Astrocyte of the spinal cord (primary cell): ENCODE measurements at places on chromosomes 12 and 14.

DNA sequence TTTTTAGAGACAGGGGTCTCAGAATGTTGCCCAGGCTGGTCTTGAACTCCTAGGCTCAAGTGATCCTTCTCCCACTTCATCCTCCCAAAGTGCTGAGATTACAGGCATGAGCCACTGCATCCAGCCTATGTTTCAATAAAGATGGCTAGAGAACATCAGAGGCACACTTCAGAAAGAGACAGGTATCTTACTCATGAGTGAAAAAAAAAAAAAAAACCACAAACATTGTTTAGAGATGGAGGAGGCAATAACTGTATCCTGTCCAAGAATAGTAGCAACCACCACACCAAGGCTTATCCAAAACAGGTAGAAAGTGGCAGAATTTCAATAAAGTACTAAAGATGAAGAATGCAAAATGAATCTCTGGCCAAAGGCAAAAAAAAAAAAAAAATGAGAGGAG, 30.3 kb downstream of the EEA1 start:
- no peak for DNase-seq

- DNase-seq: peak; percentile 93
Measured at GRCh38 chr12:113245695-113246477, 24.6 kb downstream of the TPCN1 start.

DNA sequence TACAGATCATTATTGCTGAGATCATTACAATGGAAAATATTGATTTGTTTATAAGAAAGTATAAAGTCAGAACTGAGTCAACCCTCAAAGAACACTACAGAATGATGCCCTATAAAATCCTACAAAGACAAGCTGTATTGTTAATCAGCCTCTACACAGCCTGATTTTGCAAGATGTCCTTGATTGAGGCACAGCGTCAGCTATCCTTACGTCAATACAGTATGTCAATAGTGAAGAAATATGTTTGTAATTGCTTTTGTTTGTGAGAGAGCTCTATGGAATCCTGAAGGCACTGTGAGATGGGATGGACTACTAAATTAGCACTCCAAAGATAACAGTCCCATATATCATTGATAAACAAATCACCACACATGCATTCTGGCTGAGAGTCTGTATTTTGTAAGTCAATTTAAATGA, 70.7 kb downstream of the RASSF9 start:
- no peak for DNase-seq

DNA sequence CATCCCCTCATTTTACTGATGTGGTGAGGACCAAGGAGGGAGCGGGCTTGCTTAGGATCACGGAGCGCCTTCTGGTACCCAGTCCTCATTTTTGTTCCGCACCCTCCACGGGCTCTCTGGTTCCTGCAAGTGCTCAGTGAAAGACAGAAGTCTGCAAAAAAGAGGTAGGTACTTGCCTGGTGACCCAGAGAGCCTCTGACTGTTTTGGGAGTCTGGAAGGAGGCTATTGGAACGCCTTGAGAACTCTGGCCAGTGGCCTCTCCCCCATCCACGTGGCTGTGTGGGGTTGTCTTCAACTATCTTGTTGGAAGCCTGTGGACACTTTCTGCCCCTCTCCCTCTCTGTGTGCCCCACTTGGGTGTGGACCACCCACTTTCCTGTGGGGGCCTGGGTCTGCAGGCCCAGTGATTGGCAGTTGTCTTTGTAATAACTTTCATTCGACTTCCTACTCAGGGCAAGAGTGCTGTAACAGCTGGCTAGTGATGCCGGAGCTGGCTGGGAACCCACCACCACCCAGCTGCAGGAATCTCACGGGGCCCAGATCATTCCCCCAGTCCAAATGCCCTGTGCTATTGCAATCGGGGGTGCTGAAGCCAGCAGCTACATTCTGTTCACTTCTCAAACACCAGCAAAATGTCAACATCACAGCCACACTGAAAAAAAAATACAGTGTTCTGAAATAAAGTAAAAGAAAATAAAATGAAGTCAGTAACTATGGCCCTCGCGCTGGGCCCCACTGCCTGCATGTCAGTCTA, 122.8 kb downstream of the PRMT8 start:
- no peak for DNase-seq

DNA sequence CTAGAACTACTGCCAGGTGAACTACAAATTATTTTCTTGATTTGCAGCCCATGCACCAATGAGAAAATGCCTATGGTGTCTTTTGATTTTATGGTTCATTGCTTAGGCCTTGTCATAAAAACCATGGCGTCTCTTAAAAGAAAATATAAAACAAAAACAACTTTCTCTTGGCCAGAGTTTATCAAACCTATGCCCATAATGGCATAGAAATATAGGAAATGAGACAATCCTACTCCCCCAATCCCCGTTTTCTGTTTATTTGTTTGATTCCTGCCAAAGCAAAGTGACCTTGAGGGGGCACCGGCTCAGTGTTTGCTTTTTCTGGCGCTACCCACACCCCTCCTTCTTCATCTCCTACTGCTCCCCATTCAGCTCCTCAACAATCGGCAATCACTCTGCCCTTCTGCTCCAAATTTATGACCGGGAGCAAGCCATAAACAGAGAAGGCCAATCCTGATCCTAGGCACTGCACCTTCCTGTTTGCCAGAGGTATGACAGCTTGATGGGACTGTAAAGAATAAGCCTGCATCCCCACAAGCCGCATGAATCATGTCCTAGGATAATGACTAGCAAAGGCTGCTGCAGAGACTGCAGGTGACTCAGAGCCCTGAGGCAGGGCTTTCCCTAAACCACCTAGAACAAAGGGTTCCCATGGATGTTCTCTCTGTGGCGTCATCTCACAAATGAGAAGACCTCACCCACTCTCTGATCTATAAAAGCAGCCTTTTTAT, 874.9 kb downstream of the NRXN3 start:
- DNase-seq: peak; percentile 95

GRCh38 chr12:98948343-98948949, 303.4 kb downstream of the APAF1 start:
- no peak for DNase-seq

- peak; percentile 82 for DNase-seq
Measured at GRCh38 chr12:25840678-25841465, 117.6 kb upstream of the RASSF8 start.

DNA sequence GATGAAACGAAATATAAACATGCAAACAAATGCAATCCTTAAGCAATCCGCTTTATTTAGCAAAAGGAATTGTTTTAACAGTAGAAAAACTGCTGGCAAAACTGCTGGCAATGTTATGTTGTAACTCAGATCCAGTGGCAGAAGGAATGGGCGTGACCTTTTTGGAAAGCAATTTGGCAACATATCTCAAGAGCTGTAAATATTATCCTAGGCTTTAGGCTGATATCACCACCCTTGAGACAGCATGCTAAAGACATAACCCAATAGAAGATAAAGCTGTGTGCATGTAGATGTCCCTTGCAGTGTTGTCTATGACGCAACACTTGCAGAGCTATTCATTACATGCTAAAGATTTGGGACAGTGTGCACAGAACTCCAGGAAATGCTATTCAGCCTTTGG, 138.5 kb downstream of the DICER1 start:
- no peak for DNase-seq

DNA sequence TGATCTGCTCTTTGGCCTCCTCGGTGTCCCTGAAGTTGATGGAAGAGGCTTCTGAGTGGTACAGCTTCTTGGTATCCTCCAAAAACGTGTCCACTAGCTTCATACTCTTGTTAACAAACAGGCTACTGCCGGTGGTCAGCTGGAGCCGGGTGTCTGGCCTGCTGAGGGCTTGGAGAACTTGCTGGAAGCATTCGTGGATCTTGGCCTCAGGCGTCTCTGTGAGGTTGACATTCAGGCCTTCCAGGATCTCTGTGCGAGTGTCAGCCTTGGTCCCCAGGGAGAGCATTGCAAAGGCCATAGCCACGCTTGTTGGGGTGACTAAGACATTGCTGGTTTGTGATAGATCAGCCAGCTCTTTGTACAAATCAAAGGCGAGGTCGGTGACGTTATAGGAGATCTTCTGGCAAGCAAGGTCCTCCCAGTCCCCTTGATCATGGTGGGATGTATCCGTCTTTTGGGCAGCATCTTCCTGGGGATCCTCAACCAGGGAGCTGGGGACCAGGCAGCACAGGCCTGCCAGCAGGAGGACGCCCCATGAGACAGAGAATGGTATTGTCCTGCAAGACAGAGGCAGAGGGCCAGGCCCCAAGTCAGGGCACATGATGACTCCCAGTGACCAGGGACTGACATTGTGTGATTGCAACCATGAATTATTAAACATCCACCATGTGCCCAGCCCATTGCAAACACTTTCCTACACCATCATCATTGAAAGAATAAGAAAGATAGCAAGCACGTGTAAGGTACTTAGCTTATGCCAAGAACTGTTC, 22.1 kb downstream of the SERPINA1 start:
- no peak for DNase-seq

DNA sequence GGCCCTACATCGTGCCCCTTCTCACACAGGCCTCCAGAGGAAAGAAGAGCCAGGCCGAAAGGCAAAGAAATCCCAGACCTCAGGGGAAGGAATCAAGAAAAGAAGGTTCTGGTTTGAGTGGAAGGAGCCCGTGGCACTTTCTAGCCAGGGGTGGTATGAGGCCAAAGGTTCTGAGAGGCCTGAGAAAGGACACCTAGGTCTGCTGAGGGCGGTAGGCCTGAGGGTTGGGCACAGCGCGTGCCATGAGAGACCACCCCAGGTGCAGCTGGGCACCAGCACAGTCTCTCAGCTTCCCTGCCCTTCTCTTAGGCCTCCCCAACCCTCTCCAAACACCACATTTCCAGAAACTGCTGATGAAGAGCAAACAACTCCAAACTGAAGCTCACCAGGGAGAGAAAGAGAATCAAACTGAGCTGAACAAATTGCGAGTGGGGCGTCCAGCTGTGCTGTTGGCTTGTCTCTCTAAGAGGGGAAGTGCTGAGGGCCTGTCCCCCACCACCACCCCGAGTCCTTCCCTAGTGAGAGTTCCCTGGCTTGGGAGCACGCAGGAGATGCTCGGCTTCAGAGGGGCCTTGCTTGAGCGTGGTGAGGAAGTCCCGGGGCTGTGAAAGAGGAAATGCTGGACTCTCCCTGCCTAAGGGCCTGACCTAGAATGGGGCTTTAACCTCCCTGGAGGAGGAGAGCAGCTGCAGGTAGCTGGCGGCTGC, 184.8 kb downstream of the ZFP36L1 start:
- DNase-seq: no peak

- no peak for DNase-seq
Measured at GRCh38 chr14:58301416-58301815, 3.1 kb downstream of the ARID4A start.

GRCh38 chr12:23834076-23834475, 115.4 kb downstream of the SOX5 start:
- peak; percentile 1 for DNase-seq

DNA sequence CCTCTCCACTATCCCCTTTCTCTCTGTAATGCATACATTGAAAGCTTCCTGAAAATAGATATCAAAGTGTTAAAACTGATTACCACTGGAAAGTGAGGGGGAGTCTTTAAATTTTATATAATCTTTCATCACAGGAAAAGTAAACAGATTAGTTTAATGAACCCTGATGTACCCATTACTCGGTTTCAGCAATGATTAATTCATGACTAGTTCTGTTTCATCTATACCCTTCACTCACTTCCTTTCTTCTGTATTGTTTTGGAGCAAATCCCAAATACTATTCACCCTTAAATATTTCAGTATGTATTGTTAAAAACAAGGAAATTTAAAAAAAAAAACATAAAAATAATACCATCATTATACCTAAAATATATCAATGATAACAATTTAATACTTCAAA, 67.3 kb upstream of the TMCC3 start:
- no peak for DNase-seq

- peak; percentile 35 for DNase-seq
Measured at GRCh38 chr14:33714527-33715226, 236.2 kb downstream of the EGLN3 start.

GRCh38 chr14:104212206-104213095, 74.1 kb downstream of the KIF26A start:
- no peak for DNase-seq

- no peak for DNase-seq
Measured at GRCh38 chr12:94771741-94772140, 121.4 kb upstream of the TMCC3 start.

DNA sequence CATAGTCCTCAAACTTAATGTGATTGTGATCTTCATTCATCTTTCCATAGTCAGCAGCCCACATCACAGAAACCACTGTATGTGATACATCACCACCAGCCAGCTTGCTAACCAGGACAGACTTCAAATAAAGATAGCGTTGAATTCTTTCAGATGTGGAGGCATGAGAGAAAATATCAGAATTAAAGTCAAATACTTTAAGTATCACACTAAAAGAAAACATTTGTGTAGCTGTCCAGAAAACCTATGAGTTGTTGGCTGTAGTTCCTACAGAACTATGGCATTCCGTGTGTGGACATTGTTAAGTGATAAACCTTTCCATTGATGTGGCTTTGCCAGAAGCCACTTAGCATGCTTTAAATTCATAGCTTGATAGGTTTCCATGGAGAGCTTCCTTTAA, 105.1 kb downstream of the LLPH start:
- peak; percentile 51 for DNase-seq

DNA sequence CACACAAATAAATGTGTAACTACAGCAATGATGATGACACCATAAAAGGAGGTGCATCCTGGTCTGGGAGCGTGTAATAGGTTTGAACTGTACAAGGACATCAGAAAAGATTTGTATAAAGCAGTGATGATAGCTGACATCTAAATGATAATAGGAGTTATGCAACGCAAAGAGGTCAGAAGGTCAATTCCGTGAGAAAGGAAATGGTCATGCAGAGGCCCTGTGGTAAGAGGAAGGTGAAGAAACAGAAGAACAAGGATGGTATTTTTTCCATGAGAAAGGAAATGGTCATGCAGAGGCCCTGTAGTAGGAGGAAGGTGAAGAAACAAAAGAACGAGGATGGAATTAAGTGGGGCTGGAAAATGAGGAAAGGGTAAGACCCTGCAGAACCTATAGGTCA, 106.7 kb upstream of the TMPO start:
- no peak for DNase-seq

- DNase-seq: no peak
Measured at GRCh38 chr12:45329238-45329637, 113.3 kb downstream of the ANO6 start.

DNA sequence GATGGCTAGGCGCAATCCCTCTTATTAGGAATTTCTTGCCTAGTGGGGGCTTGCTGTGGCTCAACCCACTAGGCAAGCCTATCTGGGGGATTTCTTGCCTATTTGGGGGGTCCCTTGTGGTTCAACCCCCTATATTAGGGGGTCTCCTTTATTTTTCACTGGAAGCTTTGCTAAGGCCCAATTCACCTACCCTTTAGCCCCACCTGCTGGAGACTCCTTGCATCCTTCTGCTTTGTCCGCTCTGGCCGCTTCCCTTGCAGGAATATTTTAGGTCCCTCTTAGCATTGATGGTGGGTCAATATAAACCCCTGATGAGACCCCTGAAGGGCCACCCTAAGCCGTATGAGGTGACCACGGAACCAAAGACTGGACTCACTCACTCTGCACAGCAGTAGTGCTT, 1552.1 kb downstream of the AACS start:
- DNase-seq: no peak

GRCh38 chr12:47387994-47388393, 308.2 kb upstream of the AMIGO2 start:
- DNase-seq: no peak
